ENCODE measurements at places on chromosomes 7 and 10. TPM values are rescaled to one million over a fixed set of nuclear protein-coding genes. Genes with fewer than 3 reads are reported as not detected.

- peak overlapping the region; percentile 35 for H3K4me3 ChIP-seq
- H3K36me3 ChIP-seq = no peaks in the 10 kb centered on the region
- peaks cover 32% of the 10 kb centered on the region for H3K27me3 ChIP-seq
- no peak for DNase-seq
- H3K27ac ChIP-seq = no peak overlapping the region
These were observed 526 bp downstream of the SFRP5 start for GRCh38 chr10:97771055-97771891.

- H3K4me3 ChIP-seq = no peak overlapping the region
- peak; percentile 23 for DNase-seq
- H3K36me3 ChIP-seq = no peaks in the 10 kb centered on the region
- no peak overlapping the region for H3K27ac ChIP-seq
- H3K27me3 ChIP-seq = no peaks in the 10 kb centered on the region
These were observed 69.4 kb upstream of the HECTD2 start for GRCh38 chr10:91340613-91341362.

DNA sequence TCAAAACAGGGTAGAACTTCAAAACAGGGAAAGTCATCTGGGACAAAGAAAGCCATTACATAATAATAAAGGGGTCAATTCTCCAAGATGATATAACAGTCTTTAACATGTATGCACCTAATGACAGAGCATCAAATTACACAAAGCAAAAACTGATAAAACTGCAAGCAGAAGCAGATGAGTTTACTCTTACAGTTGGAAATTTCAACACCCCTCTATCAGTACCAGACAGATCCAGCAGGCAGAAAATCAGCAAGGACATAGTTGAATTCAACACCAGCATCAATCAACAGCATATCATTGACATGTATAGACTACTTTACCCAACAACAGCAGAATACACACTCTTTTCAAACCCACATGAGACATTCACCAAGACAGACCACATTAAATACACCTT is 233.0 kb upstream of the NEBL start:
- H3K4me3 ChIP-seq = no peak overlapping the region
- no peaks in the 10 kb centered on the region for H3K36me3 ChIP-seq
- H3K27me3 ChIP-seq = no peaks in the 10 kb centered on the region
- H3K27ac ChIP-seq = no peak overlapping the region

DNA sequence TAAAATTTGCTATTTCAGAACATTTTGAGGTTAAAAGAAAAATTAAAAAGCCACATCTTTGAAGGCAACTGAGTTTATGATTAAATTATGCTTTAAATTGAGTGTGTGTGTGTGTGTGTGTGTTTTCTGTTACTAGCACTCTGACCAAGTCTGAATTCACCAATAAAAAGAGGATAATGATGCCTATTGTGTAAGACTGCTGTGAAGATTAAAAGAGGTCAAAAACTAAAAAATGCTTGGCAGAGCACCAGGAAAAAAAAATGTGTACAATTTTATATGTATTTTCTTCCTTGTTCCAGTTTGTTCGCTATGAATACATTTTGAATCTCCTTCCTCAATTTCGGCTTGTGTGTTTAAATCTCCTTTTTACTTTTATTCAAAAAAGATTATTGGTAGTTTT is 316.6 kb upstream of the MAGI2 start:
- H3K4me1 ChIP-seq = no peaks in the 10 kb centered on the region
- no peaks in the 10 kb centered on the region for H3K27me3 ChIP-seq
- no peaks in the 10 kb centered on the region for H3K36me3 ChIP-seq
- H3K27ac ChIP-seq = no peak overlapping the region

DNA sequence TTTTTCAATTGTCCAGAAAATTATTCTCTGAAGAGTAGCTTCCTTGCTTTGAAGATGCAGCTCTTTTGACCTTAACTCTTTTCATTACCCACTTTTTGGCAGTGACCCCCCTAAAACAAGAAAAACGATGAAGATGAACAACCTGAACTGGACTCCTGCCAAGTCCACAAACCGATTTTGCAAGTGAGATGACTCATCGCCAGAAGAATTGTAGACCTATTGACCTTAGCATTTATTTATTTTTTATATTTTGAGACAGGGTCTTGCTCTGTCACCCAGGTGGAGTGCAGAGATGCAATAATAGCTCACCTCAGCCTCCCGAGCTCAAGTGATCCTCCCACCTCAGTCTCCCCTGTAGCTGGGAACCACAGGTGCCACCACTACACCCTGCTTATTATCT is 859.2 kb downstream of the GATA3 start:
- H3K27ac ChIP-seq = no peak overlapping the region
- no peaks in the 10 kb centered on the region for H3K36me3 ChIP-seq
- H3K4me3 ChIP-seq = no peak overlapping the region
- H3K4me1 ChIP-seq = peaks cover 5% of the 10 kb centered on the region
- no peaks in the 10 kb centered on the region for H3K27me3 ChIP-seq

DNA sequence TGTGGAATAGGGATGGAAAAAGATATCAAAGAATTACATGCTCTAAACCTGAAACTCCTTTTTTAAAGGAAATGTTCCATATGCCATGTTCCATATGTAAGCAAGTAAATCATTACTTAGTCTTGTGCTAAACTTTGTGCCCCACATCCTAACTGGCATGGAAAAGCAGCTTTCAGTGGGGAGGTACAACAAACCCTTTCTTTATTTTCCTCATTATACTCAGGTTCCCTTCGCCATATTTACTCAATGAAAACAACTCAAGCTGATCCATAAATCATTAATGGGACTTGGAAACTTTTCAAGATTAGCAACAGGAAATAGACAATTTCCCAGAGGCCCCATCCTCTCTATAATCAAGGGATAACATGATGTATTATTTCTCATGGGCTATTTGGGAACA is 56.0 kb downstream of the GSAP start:
- peaks cover 4% of the 10 kb centered on the region for H3K36me3 ChIP-seq
- DNase-seq = no peak
- H3K4me3 ChIP-seq = no peak overlapping the region
- peak overlapping the region; percentile 20 for H3K27ac ChIP-seq
- peaks cover 4% of the 10 kb centered on the region for H3K4me1 ChIP-seq

GRCh38 chr7:102439963-102440795 is 6.8 kb downstream of the ORAI2 start:
- H3K27ac ChIP-seq = no peak overlapping the region
- peaks cover 15% of the 10 kb centered on the region for H3K36me3 ChIP-seq
- DNase-seq = no peak
- H3K4me1 ChIP-seq = peaks cover 3% of the 10 kb centered on the region
- no peaks in the 10 kb centered on the region for H3K27me3 ChIP-seq

GRCh38 chr7:128266883-128267594 is 26.0 kb downstream of the LEP start:
- H3K27ac ChIP-seq = no peak overlapping the region
- H3K27me3 ChIP-seq = peaks cover 18% of the 10 kb centered on the region
- no peak overlapping the region for H3K4me3 ChIP-seq
- no peaks in the 10 kb centered on the region for H3K4me1 ChIP-seq

- H3K27me3 ChIP-seq = peaks cover 19% of the 10 kb centered on the region
- H3K27ac ChIP-seq = no peak overlapping the region
- no peaks in the 10 kb centered on the region for H3K4me1 ChIP-seq
- no peak for DNase-seq
These were observed 13.9 kb upstream of the TBATA start for GRCh38 chr10:70799124-70799523.

DNA sequence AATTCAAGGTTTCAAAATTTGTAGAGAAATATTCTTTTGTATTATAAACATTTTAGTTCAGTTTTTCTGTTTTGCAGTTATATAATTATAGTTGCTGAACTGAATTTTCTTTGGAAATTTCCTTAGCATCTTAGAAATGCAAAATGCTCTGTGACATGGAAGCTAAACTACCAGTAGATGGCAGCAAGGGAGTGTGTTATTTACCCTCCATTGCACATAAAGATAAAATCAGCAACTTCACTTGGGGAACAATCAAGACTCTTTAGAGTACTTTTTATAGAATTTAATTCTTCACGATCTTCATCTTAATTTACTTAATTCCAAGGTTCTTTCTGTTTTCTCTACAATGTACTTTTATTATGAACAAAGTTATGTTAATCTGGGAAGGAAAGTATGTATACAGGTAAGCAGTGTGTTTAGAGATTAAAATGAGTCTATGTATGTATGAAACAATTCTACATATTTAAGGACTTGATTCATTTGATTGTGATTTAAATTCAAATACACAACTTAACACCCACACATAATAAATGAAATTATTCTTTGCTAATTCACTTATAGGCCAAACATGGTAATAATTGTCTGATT is 404.2 kb downstream of the THSD7A start:
- no peaks in the 10 kb centered on the region for H3K4me1 ChIP-seq
- no peak overlapping the region for H3K27ac ChIP-seq
- H3K27me3 ChIP-seq = no peaks in the 10 kb centered on the region
- no peak for DNase-seq

DNA sequence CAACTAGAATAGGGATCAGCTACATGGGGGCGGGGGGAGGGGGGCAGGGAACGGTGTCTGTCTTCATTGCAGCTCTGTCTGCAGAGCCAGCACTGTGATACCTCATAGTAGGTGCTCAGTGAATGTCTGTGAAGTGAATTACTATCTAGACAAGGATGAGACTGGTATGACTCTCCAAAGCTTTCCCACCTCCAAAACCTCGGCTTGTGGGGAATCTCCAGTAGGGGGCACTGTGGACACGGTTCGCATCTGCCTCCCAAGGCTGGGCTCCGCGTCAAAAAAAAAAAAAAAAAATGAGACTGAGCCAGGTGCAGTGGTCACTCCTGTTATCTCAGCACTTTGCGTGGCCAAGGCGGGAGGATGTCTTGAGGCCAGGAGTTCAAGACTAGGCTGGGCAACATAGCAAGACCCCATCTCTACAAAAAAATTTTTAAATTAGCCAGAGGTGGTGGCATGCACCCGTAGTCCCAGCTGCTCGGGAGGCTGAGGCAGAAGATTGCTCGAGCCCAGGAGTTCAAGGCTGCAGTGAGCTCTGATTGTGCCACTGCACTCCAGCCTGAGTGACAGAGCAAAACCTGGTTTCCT is 9.6 kb downstream of the TRIM56 start:
- H3K4me3 ChIP-seq = no peak overlapping the region
- no peaks in the 10 kb centered on the region for H3K27me3 ChIP-seq
- peak; percentile 58 for DNase-seq
- H3K27ac ChIP-seq = no peak overlapping the region
- peaks cover 11% of the 10 kb centered on the region for H3K36me3 ChIP-seq
- peaks cover 11% of the 10 kb centered on the region for H3K4me1 ChIP-seq

GRCh38 chr7:154640266-154640865 is 362.6 kb downstream of the PAXIP1 start:
- no peak overlapping the region for H3K27ac ChIP-seq
- DNase-seq = no peak
- H3K4me1 ChIP-seq = no peaks in the 10 kb centered on the region
- no peak overlapping the region for H3K4me3 ChIP-seq
- no peaks in the 10 kb centered on the region for H3K36me3 ChIP-seq

DNA sequence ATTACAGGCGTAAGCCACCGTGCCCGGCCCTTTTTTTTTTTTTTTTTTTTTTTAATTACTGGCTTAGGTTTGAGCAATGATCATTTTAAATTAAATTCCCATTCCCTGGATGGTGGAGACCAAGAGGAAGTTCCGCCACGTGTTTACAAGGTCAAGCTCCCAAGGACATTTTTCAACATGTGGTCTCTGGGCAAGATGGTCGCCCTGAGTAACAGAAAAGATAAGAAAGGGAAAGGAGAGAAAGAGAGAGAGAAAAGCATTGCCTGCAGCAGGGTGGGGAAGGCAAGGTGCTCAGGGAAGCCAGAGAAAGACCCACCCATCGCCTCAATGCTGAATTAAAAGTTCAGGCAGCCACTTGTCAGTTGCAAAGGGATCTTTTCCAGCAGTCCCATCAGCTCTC is 45.2 kb upstream of the CHST3 start:
- no peaks in the 10 kb centered on the region for H3K4me1 ChIP-seq
- H3K27ac ChIP-seq = no peak overlapping the region
- H3K27me3 ChIP-seq = peaks cover 6% of the 10 kb centered on the region
- no peak overlapping the region for H3K4me3 ChIP-seq

DNA sequence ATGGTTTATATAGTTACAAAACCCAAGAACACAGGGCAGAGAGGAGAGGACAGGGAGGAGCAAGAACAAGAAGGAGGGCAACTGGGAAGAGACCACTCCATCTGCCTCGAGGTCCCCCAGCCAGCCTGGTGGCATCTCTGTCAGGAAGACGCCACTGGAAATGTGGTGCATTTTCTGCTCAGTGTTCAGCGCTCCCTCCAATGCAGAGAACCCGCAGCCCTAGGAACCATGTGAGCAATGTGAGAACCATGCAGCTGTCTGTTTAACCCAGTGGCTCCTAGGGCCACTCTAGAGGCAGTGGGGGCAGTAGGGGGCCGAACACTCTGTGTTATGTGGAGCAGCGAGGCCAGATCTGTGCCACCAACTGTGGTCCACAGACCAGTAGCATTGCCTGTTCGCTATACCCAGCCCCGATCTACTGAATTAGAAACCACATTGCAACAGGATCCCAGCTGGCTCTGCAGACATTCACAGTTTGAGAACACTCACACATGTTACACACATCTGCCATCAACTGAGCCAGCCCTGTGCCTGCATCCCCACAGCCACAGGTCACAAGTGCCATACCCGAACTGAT is 110.2 kb downstream of the CPXM2 start:
- H3K4me3 ChIP-seq = no peak overlapping the region
- no peaks in the 10 kb centered on the region for H3K4me1 ChIP-seq
- peaks cover 32% of the 10 kb centered on the region for H3K27me3 ChIP-seq
- no peak for DNase-seq
- no peak overlapping the region for H3K27ac ChIP-seq

DNA sequence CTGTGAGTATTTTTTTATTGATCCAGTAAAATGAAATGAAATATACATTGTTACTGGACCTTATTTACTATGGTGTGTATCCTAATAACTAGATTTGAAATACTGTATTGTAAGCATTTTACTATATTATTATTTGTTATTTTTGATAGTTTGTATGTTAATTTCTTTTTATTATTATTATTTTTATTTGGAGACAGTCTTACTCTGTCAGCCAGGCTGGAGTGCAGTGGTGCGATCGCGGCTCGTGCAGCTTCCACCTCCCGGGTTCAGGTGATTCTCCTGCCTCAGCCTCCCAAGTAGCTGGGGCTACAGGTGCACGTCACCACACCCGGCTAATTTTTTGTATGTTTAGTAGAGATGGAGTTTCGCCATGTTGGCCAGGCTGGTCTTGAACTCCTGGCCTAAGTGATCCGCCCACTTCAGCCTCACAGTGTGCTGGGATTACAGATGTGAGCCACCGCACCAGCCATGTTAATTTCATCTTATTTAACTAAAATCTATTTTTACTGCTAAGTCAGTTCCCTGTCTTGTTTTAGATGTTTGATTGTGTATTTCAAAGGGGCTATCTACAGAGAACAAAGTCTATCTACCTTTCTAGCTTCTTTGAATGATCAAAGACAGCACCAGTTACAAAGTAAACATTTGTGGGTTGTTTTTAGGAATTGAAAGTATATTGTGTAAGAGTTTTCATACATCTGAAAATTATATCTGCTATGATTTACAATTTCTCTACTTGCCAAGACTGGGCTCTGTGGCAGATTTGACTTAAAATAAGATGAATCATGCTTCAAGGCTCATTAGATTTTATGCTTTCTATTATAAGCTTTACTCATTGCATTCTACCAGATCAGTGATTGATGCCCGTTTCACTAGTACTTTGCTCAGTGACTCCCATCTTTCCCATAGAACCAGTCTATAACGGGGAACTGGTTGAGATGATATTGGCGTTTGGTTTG is 41.6 kb downstream of the CDC123 start:
- peaks cover 52% of the 10 kb centered on the region for H3K36me3 ChIP-seq
- no peak overlapping the region for H3K4me3 ChIP-seq
- no peak for DNase-seq

Gene HECW1
- total RNA-seq = not detected

Gene ITGA8
- total RNA-seq = not detected

Gene MLXIPL
- total RNA-seq = not detected

Gene MRC1
- total RNA-seq = 0.05 TPM

Gene LEP
- not detected for total RNA-seq

Gene EGFR
- total RNA-seq = not detected

Gene ABCB8
- 49.5 TPM for total RNA-seq

Gene PILRA
- total RNA-seq = 0.31 TPM

Gene CLCN1
- not detected for total RNA-seq

Gene ANLN
- total RNA-seq = 46.6 TPM

Gene GFRA1
- total RNA-seq = not detected
